Left ventricle myocardium inferior (tissue), 1 donor: ENCODE measurements at places on chromosomes 16 and 17.

DNA sequence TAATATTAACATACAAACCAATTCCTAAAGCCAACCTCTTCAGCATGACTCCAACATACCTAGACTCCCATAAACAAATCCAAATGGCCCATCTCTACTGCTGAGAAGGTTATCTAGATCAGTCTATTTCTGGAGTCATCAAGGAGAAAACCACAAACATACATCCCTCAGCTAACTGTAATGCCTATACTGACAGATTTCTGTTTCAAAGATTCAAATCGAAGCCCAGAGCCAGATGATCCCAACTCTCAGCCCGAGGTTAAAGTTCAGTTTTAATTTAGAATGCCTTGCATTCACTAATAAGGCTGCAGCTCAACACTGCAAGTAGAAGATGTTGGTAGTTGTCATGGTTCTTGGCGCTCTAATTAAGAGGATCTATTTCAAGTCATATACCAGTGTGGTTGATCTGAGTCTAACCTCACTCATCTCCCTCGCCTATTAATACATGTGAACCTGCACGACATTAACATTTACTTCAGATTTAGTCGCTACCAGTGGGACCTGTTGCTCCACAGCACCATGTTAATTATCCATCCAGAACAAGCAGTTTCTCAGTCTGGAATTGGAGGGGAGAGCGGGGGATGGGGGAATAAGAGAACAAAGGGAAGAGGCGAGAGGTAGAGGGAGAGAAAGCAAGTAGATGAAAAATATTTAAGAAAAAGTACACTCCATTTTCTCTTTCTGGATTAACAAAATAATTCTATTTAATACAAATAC, 15.4 kb downstream of the PHF12 start:
- DNase-seq: no peak

GRCh38 chr17:28317966-28318758, 838 bp upstream of the TMEM97 start:
- DNase-seq: no peak

DNA sequence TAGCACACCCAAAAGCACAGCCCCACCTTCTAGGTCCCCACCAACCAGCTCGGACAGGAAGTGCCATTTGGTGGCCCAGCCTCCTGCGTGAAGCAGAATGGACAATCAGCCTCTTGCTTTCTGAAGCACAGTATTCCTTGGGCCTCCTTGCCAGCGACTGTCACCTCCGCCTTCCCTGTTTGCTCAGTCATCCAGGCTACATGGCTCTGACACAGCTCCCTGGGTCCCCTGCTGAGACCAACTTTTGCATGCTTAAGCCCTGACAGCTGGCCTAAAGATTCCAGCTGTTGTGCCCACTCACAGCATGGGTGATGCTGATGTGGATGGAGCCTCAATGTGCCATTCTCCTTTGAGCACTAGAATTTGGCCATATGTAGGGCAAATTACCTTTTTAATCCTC, 4.5 kb upstream of the CACNG5 start:
- DNase-seq: no peak

DNA sequence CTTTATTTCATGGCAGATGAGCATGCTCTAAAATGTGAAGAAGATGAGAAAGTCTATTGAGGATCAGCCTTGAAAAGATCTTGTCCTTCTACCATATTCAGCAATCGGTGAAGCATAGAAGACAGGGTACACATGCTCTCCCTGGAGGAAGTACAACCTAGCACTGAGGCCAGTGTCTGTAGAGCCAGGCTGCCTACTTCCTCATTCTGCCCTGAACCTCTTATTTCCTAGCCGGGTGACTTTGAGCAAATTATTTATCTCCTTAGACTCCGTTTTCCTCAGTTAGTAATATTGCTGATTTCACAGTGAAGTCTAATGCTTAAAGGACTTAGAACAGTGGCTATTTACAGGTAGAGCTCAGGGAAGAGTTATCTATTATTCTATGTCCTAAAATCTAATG, 58.4 kb downstream of the TMEM100 start:
- no peak for DNase-seq

- no peak for DNase-seq
Measured at GRCh38 chr17:78133179-78133951, 2.8 kb downstream of the TMC8 start.

GRCh38 chr17:38881600-38882191, 11.8 kb downstream of the LASP1 start:
- peak; percentile 67 for DNase-seq

DNA sequence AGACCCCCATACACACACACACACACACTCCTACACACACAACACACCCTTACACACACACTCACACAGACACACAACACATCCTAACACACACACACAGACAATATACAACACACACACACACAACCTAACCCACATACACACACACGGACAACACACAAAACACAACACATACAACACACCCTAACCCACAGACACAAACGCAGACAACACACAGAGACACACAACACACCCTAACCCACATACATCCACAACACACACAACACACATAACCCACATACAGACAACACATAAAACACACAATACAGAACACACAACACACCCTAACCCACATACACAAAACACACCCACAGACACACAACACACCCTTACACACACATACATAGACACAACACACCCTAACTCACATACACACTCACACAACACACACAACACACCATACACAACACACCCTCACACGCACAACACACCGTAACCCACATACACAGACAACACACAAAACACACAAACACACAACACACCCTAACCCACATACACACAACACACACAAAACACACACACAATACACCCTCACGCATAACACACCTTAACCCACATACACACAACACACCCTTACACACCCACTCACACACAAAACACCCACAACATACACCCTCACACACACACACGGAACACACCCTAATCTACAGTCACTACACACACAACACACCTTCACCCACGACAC, 4.4 kb downstream of the ASGR1 start:
- DNase-seq: no peak
